Adipocyte (in vitro differentiated cells): ENCODE measurements at places on chromosomes 5 and 9.
A peak's percentile ranks its signal among the peaks of the same experiment; 100 is the strongest.

GRCh38 chr9:114200721-114201300 is 45.5 kb downstream of the COL27A1 start:
- DNase-seq, result no peak

DNA sequence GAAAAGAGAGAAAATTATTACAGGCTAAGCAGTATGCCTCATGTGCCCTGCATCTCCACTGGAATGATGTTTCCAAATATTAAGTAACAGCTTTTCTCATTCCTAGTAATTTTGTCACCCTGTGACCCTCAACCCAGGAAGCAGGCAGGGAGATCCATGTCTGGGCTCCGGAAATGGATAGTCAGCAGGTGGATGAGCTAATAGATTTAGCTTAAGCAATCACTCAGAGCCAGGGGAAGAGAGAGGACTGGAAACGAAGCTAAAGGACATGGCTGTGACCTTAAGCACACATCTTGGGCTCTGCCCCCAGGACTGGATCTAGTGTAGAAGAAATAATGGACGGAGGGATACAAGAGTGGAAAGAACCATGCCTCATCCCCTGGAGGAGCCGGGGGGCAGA is 89.5 kb downstream of the ARSB start:
- no peak for DNase-seq

DNA sequence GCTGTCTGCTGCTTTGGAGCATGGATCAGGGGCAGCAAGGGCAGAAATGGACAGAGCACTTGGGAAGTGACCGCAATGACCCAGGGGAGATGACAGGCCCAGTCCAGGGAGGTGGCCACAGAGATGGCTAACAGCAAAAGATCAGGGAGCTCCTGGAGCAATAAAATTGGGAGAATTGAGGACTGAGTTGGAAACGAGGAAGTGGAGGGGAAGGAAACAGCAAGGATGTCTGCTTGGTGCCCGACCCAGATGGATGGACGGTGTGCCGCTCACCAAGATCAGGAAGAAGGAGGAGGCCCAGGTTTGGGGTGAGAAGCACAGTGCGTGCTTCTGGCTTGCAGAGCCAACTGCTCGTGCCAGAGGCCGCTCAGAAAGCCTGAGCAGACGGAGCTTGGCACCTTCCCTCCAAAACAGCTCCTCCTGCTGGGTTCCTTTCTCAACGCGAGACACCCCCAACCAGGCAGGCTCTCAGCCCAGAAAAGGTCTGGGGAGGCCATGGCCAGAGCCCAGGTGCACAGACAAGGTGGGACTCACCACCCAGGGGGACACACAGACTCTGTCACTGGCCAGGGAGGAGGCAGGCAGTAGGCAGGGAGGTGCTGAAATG is 1.7 kb upstream of the SLC34A1 start:
- DNase-seq, result no peak

- DNase-seq, result no peak
Observed at GRCh38 chr9:88936668-88937067, 54.6 kb upstream of the S1PR3 start.

GRCh38 chr5:135435467-135436330 is 11.4 kb downstream of the DCANP1 start:
- no peak for DNase-seq

DNA sequence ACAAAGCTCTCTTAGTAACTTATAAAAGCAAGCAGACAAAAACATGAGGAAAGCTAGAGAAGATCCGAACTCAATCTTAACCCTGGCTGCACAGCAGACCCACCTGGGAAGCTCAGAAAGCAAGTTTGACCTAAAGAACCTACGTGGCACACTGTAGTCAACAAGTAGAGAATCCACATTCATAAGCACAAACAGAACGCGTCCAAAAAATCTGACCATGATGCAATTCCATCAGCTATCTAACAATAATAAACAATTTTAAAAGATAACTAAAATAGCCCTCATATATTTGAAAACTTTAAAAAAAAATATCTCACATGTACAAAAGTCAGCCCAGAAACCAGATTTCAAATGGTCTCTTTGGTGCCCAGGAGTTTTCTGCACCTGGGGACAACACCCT is 4.6 kb downstream of the LMAN2 start:
- no peak for DNase-seq

GRCh38 chr5:159105145-159106053 is 5.7 kb upstream of the EBF1 start:
- DNase-seq, result no peak

- no peak for DNase-seq
Observed at GRCh38 chr5:107739661-107740060, 68.9 kb upstream of the EFNA5 start.

GRCh38 chr5:167639273-167639672 is 652.2 kb upstream of the WWC1 start:
- peak; percentile 57 for DNase-seq

GRCh38 chr9:131587906-131588305 is 42.6 kb downstream of the PRRT1B start:
- DNase-seq, result no peak

DNA sequence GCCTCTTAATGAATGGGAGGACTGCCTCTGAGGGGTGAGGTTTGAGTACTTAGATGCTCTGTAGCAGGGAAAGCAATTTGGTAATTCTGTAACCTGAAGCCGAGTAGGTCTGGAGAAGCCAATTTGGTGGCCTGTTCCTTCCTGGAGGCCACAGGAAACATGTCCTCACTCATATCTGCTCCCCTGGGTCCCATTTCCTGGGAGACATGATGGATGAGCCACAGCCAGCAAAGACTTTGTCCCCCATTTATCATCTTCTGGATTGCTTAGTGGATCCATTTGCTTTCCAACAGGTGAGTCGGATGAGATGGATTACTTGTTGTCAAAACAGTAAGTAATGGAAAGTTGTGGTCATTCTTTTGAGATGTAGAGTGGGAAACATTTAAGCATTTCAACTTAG is 99.8 kb upstream of the KLF9 start:
- DNase-seq, result no peak

GRCh38 chr5:43367453-43367852 is 44.7 kb downstream of the CCL28 start:
- no peak for DNase-seq

- no peak for DNase-seq
Observed at GRCh38 chr9:133682818-133683585, 46.8 kb downstream of the DBH start.

GRCh38 chr5:35988529-35988928 is 2.7 kb downstream of the UGT3A1 start:
- DNase-seq, result no peak

DNA sequence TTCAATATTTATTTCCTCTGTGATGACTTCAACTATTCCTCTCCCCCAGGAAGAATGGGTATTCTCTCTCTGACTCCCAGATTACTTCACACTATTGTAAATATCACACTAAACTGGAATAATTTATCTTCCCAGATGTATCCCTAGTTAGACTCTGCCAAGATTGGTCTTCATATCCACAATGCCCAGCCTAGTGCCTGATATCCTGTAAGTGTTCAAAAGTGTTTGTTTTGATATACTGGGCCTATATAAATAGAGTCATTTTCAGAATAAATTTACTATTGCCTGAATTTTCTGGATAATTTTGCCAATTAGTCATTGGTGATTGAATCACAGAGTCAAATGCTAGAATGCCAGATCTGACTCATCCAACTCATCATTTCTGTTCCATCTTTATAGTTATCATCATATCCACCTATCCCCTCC is 143.7 kb upstream of the TNC start:
- DNase-seq, result no peak

- DNase-seq, result no peak
Observed at GRCh38 chr9:5445886-5446285, 4.5 kb upstream of the CD274 start.

GRCh38 chr5:174177976-174178605 is 132.6 kb downstream of the NSG2 start:
- DNase-seq, result no peak

DNA sequence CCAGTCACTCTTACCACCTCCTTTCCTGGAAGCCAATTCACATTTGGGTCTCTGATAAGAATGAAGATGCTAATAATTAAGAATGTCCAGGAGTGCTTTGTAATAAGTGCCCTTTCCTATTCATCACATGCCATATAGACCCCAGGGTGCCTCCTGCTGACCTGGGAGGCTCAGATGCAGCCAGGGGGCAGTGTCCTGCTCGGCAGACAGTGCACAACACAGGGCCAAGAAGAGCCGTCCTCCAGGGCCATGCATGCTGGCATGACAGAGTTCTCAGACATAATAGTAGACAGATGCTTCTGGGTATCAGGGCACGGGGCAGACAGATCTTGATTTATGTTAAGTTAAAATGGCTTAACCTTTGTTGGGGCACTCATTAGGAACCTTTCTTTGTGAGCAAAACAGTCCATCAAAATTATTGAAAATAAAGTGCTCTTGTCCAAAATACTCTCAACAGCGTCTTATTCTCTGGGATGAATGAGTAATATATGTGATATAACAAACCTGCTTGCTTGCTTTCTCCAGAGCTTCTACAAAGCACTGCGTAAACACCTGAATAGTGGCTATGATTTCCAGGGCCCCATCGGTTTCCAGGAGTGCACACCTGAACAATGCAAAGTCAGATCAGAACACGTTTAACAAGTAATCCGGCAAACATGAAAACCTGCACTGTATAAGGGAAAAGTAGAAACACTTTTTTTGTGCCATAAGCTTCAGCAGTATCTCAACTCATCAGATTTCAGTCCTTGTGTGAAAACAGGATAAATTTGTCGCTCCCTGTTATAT is 192.7 kb downstream of the FANCC start:
- DNase-seq, result no peak

GRCh38 chr5:112210430-112211005 is 208.6 kb downstream of the EPB41L4A start:
- DNase-seq, result peak; percentile 68

DNA sequence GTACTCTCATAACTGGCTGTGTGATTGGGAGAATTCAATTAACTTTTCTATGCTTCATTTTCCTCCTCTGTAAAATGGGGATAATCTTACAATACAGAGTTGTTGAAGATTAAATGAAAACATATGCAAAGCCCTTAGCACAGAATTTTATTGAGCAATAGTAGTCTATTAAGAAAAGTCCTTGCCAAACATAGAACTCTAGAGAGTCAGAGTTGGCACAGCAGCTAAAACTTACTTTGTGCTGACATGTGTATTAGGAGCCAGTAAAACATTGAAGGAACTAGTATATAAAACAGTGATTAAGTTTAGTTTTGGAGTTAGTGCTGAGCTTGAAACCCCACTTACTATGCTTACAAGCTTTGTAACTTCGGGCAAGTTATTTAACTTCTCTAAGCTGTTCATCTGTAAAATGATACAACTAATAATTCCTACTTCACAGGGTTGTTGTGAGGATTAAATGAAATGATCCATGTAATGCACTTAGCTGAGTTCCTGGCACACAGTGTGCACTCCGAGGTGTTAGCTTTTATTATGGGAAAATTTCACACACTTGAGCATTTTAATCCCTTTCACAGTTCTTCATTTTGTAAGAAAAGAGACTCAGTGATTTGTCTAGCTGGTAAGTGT is 20.0 kb upstream of the GRIN3A start:
- DNase-seq, result no peak

- DNase-seq, result no peak
Observed at GRCh38 chr9:37931592-37931991, 27.7 kb upstream of the SLC25A51 start.

DNA sequence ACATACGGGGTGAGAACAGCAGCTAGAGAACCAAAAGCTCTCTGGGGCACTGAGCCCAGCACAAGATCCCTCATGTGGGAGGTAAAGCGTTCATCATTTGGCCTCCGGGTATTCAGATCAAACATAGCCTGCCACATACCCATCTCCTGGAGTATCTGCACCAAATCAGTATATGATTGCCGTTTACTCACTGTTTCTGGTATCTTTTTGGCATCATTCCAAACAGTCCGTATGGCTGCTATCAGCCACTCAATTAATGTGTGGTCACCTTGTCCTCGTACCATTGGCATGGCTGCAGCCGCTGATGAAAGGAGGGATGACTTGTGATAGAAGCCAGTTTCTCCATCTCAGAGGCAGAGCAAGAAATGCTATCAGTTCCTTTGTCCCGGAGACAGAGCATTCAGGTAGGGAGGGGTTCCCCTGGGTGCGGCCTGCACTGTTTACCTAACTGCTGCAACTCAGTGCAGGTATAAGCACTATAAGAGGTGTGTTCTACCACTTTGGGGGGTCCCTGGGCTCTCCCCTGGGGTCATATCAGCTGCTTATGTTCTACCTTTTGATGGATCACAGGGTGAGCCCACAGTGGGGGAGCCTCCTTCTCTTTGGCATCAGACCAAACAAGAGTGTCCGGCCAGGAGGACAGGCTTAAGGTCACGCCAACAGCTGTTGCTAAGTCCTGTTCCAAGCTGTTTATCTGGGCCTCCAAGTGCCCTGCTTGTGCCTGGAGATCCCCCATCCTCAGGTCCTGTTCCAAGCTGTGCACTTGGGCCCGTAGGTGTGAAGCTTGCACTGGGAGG is 9.4 kb downstream of the DMAC1 start:
- no peak for DNase-seq

- no peak for DNase-seq
Observed at GRCh38 chr5:170342153-170342725, 44.7 kb upstream of the LCP2 start.

GRCh38 chr5:84393969-84394368 is 9.3 kb upstream of the EDIL3 start:
- peak; percentile 86 for DNase-seq

- DNase-seq, result no peak
Observed at GRCh38 chr5:149930043-149930748, 14.4 kb downstream of the PDE6A start.

DNA sequence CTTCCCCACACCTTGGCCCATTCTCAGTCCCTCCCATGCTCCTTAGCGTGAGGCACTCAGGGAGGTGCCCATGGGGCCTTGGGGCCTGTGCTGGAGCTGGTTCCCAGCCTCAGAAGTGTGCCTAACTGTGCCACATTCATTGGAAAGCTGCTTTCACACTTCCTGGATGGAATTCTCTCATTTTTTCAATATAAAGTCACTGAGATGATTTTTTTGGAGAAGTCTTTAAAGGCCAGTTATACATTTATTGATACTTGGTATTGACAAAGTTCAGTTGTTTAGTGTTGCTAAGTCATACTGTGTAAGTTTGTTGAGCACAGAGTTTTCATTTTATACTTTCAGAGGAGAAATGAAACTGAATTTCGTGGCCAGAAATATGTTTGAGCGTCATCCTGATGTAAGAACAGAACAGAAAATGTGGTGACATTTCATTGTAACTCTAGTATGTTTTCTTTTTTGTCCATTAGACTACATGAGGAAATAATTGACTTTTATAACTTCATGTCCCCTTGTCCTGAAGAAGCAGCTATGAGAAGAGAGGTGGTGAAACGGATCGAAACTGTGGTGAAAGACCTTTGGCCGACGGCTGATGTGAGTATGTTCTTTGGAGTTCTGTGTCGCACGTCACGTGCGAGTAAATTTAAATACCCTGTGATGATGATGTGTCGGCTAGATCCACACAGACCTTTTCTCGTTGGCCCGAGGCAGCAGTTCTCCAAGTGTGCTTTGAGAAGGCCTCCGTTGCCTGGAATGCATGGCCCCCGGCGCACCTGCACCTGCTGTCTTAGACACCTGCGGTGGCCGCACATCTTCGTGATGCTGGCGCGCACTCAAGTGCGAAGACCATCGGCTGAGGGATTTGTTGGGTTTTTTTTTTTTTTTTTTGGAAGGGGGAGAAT is 24.1 kb downstream of the TENT4A start:
- DNase-seq, result no peak

- DNase-seq, result peak; percentile 97
Observed at GRCh38 chr9:137590469-137591383, at the start of gene ZMYND19. Gene ZMYND19 (minus strand): TSS chr9:137590512. CDS start chr9:137590263, 249 bp downstream.
